ENCODE measurements at places on chromosomes 12 and 14.
A peak's percentile ranks its signal among the peaks of the same experiment; 100 is the strongest.

DNA sequence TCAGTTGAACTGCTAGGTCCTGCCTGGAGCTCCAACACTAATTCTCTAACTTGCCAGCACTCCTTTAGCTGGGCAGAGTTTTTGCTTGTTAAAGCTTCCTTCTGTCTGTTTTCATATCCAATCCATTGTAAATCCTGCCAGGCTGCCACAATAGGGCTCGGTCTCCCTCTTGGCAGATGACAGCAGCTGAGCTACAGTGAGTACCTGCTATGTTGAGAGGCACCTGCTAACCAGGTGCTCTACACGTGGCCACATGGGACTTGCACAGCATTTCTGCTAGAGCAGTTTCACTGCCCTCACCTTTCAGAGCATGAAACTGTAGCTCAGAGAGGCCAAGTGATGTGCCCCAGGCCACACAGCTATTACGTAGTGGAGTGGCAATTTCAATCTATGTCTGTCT lies 106.6 kb upstream of the NOS1 start:
- no peak for DNase-seq

DNA sequence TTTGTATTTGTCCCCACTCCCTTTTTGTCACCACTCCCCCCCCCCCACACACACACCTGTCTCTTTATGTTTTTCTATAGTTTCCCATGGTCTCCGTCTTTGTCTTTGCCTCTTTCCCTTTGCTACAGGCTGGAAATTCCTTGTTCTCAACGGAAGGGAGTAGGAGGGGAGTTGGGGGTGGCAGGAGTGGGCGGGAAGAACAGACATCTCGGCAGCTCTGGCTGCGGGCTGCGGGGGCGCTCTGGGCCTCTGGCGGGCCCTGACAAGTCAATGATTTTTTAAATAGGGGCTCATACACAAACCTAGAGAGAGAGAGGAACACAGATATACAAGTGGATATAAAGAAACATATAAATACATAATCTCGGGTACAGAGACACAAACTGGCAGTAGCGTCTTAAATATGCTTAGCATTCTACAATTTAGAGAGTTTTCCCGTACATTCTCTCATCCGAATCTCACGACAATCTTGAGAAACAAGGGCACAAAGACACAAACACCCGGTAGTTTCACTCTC lies 2.4 kb upstream of the NAB2 start:
- DNase-seq: peak; percentile 58

- peak; percentile 24 for DNase-seq
Measured at GRCh38 chr12:19432309-19433170, 6.8 kb upstream of the AEBP2 start.

DNA sequence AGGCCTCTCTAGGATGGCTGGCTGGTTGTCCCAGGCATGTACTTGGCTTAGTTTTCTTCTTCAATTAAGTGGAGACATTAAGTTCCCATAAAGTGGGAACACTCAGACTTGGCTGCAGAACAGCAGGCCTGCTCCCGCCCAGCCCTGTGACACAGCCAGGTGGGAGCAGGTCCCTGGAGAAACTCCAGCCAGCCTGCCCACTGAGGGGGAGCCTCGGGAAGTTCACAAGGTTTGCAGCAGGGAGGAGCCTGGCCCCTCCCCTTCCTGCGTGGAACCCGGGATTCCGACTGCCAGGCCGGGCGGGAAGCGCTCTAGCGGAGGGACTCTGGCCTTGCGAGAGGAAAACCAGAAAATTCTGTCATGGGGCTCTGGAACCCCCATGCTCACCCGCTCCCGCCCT lies 98.3 kb upstream of the EVL start:
- DNase-seq: no peak

DNA sequence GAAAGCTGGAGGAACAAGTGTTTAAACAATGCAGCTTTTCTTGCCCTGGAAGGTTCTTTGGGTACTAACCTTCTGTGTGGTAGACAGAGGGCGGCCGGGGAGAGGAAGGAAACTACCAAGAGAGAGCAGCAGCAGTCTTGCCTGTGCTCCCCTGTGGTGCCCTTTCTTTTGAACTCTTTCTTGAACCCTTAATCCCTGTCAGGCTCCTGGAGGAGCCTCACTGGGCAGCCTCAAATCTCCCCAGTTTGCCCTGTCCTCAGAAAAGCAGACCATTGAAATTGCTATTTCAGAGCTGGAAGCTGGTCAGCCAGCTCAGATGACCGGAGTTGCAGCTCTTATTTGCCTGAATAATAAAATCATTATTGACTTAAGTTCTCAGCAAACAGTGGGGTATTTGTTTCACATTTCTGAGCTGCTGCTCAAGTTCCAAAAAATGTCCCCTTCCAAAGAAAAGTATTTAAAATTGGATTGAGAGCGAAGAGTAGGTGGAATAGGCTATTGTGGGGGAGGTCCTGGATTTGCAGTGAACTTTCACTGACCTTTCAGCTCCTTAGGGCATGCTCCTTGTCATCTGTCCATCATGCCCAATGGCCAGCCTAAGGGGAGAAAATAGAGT lies 42.1 kb upstream of the RNASE3 start:
- DNase-seq: no peak

DNA sequence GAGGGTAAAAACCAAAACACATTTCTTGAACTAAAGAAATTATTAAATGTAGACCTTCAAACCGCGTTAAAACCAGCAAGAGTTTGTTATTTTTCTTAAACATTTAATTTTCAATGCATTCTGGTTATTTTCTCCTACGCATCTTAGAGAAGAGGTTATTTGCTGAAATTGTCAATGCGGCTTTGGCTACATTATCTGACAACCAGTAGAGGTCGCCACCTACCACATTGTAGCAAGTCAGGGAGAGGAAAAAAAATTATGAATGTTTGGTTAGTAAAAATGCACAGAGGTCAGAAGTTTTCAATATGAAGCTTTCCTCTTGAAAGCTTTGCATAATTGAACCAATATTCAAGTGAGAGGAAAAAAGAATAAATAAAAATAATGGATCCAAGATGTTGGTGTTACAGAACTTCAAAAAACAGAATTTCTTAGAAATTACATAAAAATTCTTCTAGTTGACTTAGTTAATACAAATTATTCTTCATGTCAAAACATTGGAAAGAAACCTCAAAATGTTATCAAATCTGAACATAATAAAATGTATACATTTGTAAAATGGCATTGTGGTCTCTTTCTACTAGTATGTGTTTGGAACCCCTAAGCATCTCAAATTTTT lies 159.4 kb upstream of the TMTC2 start:
- peak; percentile 9 for DNase-seq

GRCh38 chr12:45730084-45730347 lies 510 bp downstream of the ARID2 start:
- peak; percentile 58 for DNase-seq

DNA sequence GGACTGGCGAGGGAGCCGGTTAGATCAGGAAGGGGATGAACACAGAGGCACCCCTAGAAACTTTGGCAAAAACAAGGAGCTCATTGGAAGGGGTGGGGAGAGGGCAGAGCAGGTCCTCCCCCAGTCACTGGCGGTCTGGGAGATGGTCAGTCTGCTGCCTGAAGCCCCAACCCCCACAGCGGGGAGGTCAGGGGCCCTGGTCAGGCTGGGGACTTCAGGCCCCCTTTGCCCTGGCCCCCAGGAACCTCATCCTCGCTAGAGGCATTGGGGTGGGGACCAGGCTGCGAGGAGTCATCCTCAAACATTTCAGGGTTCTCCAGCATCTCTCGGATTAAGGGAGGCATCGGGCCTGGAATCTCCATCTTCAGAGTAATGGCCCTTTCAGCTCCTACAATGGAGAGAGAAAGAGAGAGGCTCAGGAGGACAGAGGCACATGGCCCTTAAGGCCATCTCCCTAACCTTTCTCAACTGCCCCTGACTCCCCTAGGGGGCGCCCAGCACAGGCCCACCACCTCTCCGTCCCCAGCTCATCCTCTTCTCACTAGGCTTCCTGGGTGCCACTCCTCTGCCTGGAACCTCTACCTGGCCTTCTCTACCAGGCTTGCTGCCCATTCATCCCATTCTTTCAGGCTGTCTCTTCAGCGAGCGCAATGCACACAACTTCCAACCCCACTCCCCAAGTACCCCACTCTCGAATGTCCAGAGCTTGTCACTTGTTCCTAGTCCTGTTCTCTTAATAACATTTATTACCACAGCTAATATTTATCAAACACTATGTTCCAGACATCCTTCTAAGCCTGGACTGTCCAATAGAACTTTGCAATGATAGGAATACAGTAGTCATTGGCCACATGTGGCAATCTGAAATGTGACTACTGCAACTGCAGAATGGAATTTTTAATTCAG lies 4.7 kb upstream of the ITGB7 start:
- no peak for DNase-seq

DNA sequence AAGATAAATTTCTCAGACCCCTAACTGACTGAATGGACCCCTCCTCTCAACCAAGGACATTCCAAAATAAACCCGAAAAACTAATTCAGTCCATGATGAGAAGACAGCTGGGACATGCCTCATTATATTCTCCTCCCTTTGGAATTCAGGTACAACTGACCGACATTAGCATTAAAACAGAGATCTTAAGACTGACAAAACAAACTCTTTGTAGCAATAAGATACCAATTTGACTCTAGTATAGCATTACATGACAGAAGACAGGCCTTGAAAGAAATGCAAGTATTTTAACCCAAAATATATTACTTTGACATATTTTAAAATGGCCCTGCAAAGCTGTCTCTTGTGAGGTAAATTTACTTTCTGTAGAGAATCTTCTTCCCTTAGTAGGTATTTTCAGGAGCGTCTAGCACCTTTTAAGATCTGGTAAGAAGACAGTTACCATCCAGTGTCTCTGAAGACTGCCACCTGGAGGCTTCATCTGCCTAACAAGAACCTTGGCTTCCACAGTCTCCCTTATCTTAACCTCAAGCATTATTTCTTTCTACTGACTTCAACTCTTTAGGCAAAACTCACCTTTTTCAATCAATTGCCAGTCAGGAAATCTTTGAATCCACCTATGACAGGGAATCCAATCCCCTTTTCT lies 957.5 kb downstream of the SLC6A15 start:
- DNase-seq: no peak

GRCh38 chr14:93115821-93116675 lies at the start of gene ITPK1:
ITPK1 (minus strand) TSS chr14:93115925; CDS start chr14:93115163, 762 bp downstream.
- DNase-seq: peak; percentile 56

- no peak for DNase-seq
Measured at GRCh38 chr12:23596568-23596967, 352.9 kb downstream of the SOX5 start.

GRCh38 chr14:90593254-90594040 lies 196.6 kb downstream of the CALM1 start:
- DNase-seq: no peak

DNA sequence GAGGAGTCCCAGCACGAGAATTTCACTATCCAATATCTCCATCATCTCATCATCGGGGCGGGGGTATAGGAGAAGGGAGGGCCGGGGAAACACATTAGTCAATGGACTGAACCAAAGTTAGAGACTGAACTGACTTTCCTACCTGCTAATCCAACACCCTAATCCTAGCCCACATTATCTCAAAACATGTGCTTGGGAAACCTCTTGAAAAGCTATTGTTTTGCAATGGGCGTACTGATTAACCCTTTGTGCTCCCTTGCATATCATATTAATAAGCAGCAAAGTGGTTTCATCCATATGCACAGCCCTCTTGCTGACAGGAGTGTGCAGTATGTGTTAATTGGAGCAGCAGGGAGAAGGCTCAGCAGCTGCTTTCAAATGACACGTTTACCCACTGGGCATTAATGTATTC lies 125.7 kb upstream of the GRIP1 start:
- no peak for DNase-seq

GRCh38 chr12:121817648-121818043 lies 13.8 kb downstream of the SETD1B start:
- DNase-seq: no peak

DNA sequence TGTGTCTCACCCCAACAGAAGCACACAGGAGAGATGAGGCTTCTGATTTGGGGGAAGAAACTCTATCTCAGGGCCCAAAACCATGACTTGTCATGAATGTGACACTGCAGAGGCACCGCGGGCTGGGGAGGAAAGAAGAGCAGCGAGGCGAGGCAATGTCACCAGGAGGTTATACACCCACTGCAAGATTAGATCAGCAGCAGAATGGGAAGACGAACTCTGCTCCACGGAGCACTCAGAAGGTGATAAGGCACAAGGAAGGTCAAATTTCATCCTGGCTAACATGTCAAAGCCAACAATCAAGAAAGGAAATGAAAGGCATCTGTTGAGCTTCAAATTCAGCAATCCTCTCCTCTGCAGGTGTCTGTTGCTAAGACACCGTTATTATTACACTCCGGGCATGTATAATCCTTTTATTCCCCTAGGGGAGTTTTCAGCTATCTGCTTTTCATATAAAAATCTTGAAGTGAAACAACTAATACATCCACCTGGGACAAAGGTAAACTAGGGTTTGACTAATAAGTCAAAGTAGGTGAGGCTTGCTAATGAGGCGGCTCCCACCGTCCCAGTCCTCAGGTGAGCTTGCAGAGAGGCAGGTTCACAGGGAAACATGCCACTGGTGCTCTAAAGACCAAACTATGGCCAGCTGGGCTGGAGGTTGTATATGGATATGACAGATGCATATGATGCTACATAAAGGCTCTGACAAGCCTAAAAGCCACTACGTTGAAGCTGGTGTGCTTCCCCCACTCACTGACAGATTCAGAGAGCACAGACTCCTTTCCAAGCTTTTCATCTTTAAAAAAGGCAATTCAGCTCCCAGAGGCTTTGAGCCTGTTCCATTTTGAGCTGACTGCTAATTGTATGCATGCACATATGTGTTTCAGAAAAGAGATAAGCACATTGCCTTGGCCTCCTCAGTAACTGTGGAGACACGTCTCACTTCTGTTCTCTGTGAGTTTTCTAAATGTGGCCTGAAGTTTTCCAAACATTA lies 221.2 kb downstream of the NELL2 start:
- no peak for DNase-seq

GRCh38 chr12:21305661-21306060 lies 29.1 kb downstream of the SLCO1A2 start:
- no peak for DNase-seq

- no peak for DNase-seq
Measured at GRCh38 chr12:122985338-122986257, 5.1 kb downstream of the ARL6IP4 start.

DNA sequence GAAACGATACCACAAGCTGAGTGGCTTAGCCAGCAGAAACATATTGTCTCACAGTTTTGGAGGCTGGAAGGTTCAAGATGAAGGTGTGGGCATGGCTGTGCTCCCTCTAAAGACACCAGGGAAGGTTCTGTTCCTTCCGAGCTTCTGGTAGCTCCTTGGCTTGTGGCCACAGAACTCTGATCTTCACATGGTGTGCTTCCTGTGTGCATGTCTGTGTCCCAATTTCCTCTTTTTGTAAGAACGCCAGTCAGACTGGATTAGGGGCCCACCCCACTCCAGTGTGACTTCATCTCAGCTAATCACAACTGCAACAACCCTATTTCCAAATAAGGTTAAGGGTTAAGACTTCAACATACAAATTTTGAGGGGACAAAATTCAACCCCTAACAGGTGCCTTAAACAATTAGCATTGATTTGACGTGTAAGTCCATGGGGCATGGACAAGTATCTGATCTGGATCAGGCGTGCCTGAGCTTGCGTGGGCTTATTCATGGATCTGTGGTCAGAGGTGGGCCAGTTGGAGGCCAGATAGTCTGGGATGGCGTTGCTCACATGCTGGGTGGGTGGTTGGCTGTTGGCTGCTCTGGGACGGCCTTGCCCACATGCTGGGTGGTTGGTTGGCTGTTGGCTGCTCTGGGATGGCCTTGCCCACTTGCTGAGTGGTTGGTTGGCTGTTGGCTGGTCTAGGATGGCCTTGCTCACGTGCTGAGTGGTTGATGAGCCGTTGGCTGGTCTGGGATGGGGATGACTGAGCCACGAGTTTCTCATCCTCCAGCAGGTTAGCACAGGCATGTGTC lies 88.5 kb downstream of the LGMN start:
- DNase-seq: no peak

GRCh38 chr14:61430066-61430757 lies 108.8 kb downstream of the PRKCH start:
- DNase-seq: no peak

GRCh38 chr12:1351926-1352325 lies 242.5 kb downstream of the FBXL14 start:
- DNase-seq: no peak

Data from activated CD4-positive, alpha-beta T cell treated with anti-CD3 and anti-CD28 coated beads for 48 hours (primary cell).